ENCODE measurements at places on chromosomes 5 and 9. TPM values are rescaled to one million over a fixed set of nuclear protein-coding genes. Genes with fewer than 3 reads are reported as not detected.

Gene TAF1L
- total RNA-seq = under 0.01 TPM

Gene PCDHA3
- 0.37 TPM for total RNA-seq

Gene C1QTNF2
- 3.9 TPM for total RNA-seq

Gene PPP3R2
- total RNA-seq = not detected

Gene CER1
- not detected for total RNA-seq

Gene PCDHB3
- 1.3 TPM for total RNA-seq

Gene LCN12
- 0.37 TPM for total RNA-seq

Gene LCN15
- not detected for total RNA-seq

Gene VCP
- 411 TPM for total RNA-seq

Gene SLCO6A1
- not detected for total RNA-seq

Gene KLF9
- 55.9 TPM for total RNA-seq

Gene S100Z
- not detected for total RNA-seq

Data from aortic smooth muscle cell (primary cell).